ENCODE measurements at places on chromosomes 4 and X.

GRCh38 chr4:81622028-81622427 is 150.3 kb upstream of the RASGEF1B start:
- DNase-seq: no peak

GRCh38 chr4:165368114-165368513 is 10.7 kb upstream of the CPE start:
- no peak for DNase-seq

- DNase-seq: no peak
Measured at GRCh38 chr4:151000747-151001429, 14.2 kb downstream of the LRBA start.

- DNase-seq: no peak
Measured at GRCh38 chr4:48138936-48139335, 4.9 kb upstream of the TXK start.

GRCh38 chr4:173434231-173434630 is 35.3 kb upstream of the SCRG1 start:
- DNase-seq: no peak

GRCh38 chrX:14825851-14826250 is 47.0 kb downstream of the FANCB start:
- DNase-seq: no peak

- peak; percentile 42 for DNase-seq
Measured at GRCh38 chr4:41142376-41143310, 71.7 kb downstream of the APBB2 start.

DNA sequence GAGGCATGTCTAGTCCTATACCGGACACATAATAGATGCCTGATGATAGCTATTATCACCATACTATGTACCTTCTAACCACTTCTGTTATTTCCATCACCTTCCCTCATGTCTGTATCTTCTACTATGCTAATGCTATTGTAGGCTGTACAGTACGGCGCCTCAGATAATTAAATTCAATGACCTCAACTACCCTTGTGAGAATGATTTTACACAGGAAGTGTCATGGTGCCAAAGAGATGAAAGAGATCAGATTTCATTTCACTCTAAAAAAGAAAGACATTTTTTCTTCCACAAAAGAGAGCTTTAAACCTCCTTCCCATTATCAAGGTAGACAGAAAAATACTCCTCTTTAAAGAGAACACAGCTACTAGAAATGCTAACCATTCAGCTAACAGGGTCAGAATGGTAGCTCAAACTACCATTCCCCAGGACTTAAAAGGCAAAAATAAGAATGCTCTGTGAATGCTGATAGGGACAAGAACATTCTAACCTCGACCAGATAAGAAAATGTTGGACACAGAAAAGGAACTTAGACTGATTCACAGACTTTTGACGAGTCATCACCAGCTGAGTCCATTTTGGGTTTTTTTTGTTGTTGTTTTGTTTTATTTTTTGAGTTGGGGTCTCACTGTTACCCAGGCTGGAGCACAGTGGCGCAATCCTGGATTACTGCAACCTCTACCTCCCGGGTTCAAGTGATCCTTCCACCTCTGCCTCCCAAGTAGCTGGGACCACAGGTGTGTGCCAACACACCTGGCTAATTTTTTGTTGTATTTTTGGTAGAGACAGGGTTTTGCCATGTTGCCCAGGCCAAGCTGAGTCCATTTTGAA is 99.2 kb upstream of the RAPGEF2 start:
- DNase-seq: peak; percentile 42

- no peak for DNase-seq
Measured at GRCh38 chr4:159021597-159022385, 81.1 kb upstream of the RAPGEF2 start.

DNA sequence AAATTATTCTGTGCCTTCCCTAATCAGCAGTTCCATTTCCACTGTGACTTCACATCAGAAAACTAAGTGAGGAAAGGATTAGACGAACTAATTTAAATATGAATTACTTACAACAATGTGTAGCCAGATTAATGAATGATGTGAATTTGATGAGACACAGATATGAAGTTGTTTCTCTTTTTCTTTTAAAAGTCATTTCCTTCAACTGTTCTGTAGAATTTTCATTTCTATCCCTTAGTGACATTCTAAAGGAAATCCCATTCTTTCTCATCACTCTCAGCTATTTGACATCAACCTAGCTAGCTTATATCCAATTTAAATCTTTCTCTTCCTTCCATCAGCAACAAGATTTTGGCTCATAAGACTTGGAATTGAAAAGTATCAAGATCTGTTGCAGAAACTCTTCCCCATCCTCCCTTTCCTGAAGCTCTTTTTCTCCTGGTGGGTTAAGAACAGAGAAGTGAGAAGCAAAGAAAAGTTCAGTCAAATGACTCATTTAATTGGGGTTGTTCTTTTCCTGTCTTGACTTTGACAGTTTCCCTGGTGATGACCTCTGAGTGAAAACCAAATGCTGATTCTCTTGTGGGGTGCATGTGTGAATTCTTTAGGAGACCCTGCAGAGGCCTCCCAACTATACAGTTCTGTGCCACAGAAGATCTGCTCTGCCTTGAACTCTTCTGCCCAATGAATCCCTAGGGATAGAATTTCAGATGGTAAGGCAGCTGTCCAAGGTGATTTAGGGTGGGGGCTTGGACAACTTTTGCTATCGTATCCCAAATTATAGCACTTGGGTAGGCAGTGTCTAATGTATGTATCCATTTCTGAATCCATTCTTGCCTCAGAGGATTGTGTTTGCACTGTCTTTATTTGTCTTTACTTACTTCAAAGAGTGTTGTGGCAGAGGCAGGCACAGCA is 232.5 kb upstream of the GPRIN3 start:
- peak; percentile 42 for DNase-seq

DNA sequence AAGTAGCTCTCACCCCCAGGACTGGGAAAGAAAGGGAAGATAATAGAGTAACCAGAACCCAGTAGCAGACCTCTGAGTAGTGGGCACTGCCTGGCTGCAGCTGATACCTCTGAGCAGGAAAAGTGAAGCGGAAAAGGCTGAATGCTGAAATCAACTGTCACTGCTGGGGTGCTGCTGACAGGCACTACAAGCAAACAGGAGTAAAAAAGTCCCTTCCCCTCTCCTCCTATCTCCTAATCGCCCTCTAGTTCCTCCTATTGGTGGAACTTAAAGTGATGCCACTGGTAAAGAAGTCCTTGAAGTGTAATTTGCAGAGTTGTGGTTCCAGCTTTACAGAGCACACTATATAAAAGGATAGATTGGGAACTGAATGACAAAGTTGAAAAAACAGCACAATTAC is 32.8 kb upstream of the GLRB start:
- DNase-seq: peak; percentile 37

DNA sequence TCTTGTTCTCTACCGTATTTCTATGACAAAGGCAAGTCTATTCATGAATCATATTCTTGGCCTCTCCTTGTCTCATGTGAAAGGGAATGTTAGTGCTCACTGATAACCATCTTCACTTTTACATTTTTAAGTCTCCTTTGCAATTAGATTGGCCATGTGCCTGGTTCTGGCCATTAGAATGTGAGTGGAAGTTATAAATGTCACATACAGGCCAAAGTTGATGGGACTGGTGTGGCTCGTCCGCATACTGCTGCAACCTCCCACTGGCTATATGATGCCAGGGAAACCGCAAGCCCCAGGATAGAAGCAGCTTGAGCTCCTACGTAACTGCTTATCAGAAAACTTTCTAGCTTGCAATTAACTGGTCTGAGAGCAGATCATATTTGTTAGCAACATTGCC is 86.1 kb downstream of the MAGEC1 start:
- DNase-seq: peak; percentile 0

- no peak for DNase-seq
Measured at GRCh38 chr4:81060587-81061343, 30.3 kb downstream of the BMP3 start.

GRCh38 chrX:40314070-40314469 is 216.3 kb upstream of the BCOR start:
- no peak for DNase-seq

- DNase-seq: no peak
Measured at GRCh38 chrX:39442332-39442731, 641.1 kb downstream of the MID1IP1 start.

DNA sequence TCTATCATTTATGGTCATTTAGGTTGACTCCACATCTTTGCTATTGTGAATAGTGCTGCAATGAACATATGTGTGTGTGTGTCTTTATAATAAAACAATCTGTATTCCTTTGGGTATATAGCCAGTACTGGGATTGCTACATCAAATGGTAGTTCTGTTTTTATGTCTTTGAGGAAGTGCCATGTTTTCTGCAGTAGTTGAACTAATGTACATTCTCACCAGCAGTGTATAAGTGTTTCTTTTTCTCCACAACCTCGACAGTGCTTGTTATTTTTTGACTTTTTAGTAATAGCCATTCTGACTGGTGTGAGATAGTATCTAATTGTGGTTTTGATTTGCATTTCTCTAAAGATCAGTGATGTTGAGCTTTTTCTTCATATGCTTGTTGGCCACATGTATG is 80.5 kb downstream of the ARHGAP6 start:
- DNase-seq: no peak

- no peak for DNase-seq
Measured at GRCh38 chr4:17647927-17648326, 33.5 kb downstream of the MED28 start.

GRCh38 chrX:13898083-13898482 is 81.2 kb upstream of the GPM6B start:
- DNase-seq: peak; percentile 51

DNA sequence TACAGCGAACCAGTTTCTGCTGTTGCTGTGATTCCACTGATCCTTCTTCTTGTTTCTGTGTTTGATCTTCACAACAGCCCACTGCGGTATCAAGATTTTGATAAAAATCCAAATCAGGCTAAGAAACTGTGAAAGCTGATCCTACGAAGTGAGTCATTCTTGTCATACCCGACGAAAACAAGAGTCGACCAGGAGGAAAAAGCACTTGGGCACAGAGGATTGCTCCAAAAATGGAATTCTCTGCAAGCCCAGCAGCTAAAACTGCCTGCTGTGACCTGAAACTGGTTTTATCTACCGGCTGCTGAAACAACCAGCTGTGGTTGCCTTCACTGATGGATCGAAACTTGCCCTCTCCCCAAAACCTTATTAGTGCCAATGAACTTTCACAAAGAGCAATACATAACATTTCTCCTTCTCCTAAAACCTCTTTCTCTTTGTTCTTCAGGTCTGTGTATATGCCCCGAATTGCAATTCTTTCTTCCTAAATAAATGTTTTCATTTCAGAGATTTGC is 607.0 kb upstream of the PRKX start:
- peak; percentile 1 for DNase-seq

GRCh38 chr4:133624744-133625143 is 475.6 kb downstream of the PCDH10 start:
- no peak for DNase-seq

GRCh38 chr4:3226467-3226866 is 22.5 kb upstream of the MSANTD1 start:
- no peak for DNase-seq

- DNase-seq: no peak
Measured at GRCh38 chr4:163462556-163462955, 11.0 kb downstream of the TKTL2 start.

DNA sequence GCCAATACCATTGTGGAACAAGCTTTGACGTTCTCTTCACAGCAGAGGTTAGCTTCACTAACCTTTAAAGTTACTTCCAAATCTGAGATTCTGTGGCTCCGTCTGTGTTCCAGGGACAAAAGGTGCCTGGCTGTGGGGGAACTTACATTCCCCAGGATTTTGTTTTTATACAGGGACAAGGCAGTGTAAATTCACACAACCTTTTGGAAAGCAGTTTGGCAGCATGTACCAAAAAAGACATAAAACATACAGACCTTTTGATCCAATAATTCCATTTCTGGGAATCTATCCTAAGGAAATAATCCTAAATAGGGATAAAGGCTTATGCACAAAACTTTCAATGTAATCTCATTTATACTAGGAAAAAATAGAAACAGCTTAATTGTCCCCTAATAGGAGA is 8.9 kb upstream of the C1QTNF7 start:
- DNase-seq: no peak

GRCh38 chrX:150873616-150874015 is 24.9 kb downstream of the CD99L2 start:
- peak; percentile 66 for DNase-seq

DNA sequence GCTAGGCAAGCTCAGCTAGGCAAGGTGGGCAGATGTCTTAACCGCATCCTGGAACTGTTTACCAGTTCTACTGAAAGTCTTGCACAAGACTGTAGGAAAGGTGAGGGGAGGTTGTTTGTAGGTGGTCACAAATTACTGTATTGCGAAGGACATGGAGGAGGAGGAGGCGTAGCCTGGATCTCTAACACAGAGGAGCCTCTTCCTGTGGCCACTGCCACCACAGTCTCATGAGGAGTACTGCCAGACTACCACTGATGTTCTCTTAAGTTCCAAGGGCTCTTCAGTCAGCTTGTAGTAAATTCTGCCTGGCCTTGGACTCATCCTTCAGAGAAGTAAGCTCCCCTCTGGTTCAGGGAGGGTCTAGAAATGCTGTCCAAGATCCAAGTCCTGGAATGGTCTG is 258.6 kb downstream of the FAT4 start:
- no peak for DNase-seq

- DNase-seq: no peak
Measured at GRCh38 chr4:66212489-66212888, 542.2 kb upstream of the EPHA5 start.
